ENCODE measurements at places on chromosomes 4 and X.

GRCh38 chrX:17047224-17047623 is 100.8 kb downstream of the REPS2 start:
- DNase-seq, result no peak
- no peak overlapping the region for H3K4me3 ChIP-seq
- H3K27ac ChIP-seq, result no peak overlapping the region
- no peaks in the 10 kb centered on the region for H3K4me1 ChIP-seq
- no peaks in the 10 kb centered on the region for H3K36me3 ChIP-seq

GRCh38 chrX:74389016-74389722 is 32.1 kb upstream of the SLC16A2 start:
- H3K4me3 ChIP-seq, result no peak overlapping the region
- no peaks in the 10 kb centered on the region for H3K4me1 ChIP-seq
- H3K36me3 ChIP-seq, result no peaks in the 10 kb centered on the region

GRCh38 chr4:147175460-147176025 is 229.9 kb upstream of the TTC29 start:
- H3K36me3 ChIP-seq, result no peaks in the 10 kb centered on the region
- H3K4me3 ChIP-seq, result no peak overlapping the region
- DNase-seq, result no peak
- H3K27me3 ChIP-seq, result no peaks in the 10 kb centered on the region

DNA sequence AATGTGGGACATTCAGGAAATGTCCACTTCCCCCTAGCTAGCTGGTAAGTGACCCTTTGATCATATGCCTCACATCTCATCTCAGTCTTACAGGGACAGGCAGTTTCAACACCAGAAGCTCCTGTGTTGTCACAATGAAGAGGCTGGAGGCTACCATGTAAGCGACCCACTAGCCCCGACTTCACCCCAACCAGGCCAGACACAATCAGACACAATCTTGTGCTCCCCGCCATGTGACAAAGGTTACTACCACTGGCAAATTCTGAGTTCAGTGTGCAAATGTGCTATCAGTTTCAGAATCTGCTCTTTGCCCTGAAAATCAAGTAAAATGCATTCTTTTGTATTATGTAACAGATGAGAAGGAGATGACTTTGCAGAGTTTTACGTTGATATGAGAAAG is 56.9 kb upstream of the STS start:
- H3K27ac ChIP-seq, result peak overlapping the region; percentile 64
- no peaks in the 10 kb centered on the region for H3K36me3 ChIP-seq
- H3K4me1 ChIP-seq, result peaks cover 40% of the 10 kb centered on the region
- H3K4me3 ChIP-seq, result no peak overlapping the region
- no peaks in the 10 kb centered on the region for H3K27me3 ChIP-seq

Data from liver (tissue), 10 donors.